CD4-positive, alpha-beta T cell treated with Interleukin-1 beta for 1 hour (primary cell): ENCODE measurements at places on chromosomes 3 and 15.
A peak's percentile ranks its signal among the peaks of the same experiment; 100 is the strongest.

GRCh38 chr15:51244423-51244869, 94.0 kb downstream of the CYP19A1 start:
- no peak for DNase-seq

GRCh38 chr15:59632714-59633113, 21.1 kb downstream of the GCNT3 start:
- DNase-seq = no peak

DNA sequence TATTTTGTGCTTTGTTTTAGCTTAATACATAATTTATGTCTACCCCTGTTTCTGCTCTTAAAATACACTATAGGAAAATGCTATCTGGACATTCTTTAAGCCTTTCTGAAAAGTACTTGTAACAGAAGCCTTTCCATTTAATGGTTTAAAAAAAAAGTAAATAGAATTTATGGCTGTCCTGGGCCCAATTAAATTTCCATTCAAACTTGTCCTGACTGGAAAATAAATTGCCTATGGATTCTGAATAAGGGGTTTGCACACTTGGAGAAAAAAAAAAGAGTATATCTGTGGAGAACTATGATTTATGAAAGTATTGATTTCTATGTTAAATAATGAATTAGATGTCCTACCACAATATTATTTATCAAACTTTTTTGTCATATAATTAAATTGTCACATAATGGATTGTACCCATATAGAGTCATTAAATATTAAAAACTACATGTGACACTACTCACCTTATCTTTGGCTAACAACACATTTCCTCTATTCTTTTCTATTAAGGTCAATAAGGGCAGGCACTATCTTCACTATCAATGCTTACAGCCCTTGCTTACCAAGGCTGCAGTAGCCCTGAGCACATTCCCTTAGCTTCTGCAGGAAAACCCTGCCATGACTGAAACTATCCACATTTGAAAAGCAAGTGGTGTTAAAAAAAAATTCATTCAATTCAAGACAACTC, 396.1 kb upstream of the ROBO2 start:
- no peak for DNase-seq

GRCh38 chr15:27873039-27873438, 226.1 kb downstream of the OCA2 start:
- no peak for DNase-seq

- no peak for DNase-seq
Observed at GRCh38 chr3:184822081-184822480, 10.1 kb downstream of the VPS8 start.

- DNase-seq = no peak
Observed at GRCh38 chr3:42773409-42773751, 327 bp upstream of the CCDC13 start.

GRCh38 chr15:50077651-50078050, 41.4 kb downstream of the ATP8B4 start:
- DNase-seq = no peak

- peak; percentile 71 for DNase-seq
Observed at GRCh38 chr3:101828691-101829436, 20.4 kb upstream of the NFKBIZ start.

DNA sequence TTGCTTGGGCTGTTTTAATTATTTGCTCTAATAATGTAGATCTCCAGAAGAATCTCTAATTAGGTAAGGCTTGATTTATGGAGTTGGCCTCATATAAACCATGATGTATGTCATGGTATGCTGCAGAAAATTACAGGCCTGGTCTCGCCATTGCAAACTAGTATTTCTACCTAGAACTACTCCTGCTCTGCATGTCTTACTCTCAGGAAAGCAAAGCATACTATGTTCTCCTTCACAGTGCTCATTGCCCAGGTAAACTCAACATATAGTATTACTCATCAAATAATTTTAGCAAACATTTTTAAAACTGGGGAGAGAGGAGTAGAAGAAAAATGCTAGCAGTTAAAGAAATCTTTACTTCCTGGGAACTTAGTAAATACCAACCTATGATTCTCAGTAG, 90.7 kb downstream of the FILIP1L start:
- no peak for DNase-seq

GRCh38 chr3:52046186-52046901, 10.0 kb downstream of the DUSP7 start:
- DNase-seq = no peak

DNA sequence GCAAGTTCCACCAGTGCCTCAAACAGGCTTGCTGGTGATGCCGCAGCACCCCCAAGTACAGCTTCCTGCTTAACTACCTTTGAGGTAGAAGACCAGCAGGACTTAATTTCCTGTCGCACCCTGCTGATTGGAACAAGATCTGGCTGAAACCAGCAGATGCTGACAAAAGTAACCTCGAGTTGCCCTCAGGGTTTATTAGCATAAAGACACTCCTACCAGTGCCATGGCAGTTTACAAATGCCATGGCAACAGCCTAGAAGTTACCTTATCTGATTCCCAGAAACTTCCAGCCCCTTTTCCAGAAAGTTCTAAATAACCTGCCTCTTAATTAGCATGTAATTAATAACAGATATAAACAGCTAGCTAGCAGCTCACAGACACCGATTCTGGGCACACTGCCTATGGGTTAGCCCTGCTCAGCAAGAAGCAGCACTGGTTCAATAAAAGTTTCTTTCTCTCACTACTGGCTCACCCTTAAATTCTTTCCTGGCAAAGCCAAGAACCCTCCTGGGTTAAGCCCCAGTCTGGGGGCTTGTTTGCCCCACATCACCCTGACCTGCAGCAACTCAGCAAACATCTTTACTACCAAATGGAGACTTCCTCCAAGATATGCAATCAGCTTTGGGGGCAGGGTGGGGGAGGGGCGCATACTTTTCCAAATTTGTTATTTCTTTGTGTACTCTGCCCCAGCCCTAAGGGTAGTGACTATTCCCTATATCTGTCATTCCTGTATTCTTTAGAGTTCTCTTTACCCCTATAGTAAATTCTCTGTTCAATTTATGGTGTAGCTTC, 54.2 kb downstream of the MAP4 start:
- peak; percentile 45 for DNase-seq

GRCh38 chr3:55333923-55334322, 153.2 kb downstream of the WNT5A start:
- DNase-seq = no peak

DNA sequence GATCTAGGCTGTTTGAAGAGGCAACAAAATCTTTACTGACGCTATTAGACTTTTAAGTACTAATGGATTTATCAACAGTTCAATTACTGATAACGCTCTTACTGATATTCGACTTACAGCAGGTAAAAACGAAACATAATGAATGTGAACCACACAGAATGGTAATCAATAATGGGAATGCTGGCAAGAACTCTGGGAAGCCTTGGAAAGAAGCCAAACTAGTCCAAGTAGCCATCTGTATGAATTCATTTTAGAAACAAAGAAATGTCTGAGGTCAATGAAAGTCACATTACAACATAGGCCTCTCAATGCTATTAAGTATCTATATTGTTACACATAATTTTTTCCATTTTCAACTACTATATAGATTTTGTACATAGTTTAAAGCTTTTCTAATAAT, 130.0 kb downstream of the DMXL2 start:
- no peak for DNase-seq

DNA sequence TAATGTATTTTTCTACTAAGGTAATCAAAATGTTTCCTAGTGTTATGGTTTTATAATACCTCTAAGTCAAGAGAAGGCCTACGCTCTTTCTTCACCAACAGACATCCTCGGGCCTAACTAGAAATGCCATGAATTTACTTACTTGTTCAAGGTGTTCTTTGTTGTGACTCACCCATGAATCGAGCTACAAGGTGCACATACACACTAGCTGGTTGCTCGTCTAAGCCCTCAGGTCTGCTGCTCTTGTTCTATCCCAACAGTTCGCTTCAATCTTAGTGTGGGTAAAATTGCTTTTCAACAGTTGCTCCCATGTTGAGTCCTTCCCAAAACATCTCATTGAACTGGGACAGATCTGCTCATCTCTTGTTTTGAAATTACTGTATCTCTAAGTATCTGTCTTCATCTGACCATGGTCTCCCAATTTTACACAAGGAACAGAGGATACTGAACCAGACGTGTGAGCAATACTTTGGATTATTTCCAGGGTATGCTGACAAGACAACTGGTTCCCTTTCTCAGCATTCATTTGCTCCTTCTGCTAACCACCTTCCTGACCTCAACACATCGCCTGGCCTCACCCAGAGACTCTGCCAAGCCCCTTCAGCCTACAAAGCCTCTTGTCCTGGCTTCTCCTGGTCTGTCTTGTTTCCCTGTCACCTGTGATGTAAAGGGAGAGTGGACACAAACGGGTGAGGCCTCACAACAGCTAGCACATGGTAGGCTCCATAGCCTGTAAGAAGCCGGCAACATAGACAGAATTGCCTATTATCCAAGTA, 84.2 kb downstream of the NEDD4 start:
- no peak for DNase-seq

DNA sequence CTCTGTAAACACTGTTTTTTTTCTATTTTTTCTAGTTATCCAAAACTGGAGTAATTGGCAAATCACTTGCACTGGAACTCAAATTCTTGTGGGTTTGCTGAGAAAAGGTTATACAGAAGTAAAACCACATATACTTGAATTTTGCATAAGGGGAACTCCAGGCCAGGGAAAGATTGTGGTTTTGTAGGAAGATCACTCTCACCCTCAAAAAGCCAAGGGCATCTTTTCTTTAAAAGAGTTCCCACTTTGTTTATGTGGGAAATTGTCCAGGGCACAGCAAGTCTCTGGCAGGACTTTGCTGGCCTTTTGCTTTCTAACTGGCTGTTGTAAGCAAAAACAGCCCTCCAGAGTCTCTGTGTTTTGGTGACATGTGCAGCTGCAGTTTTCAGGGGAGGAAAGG, 340.3 kb upstream of the RBMS3 start:
- DNase-seq = no peak

- no peak for DNase-seq
Observed at GRCh38 chr3:18122264-18122663, 302.9 kb downstream of the SATB1 start.

- DNase-seq = no peak
Observed at GRCh38 chr15:70202756-70203155, 105.0 kb upstream of the TLE3 start.

- no peak for DNase-seq
Observed at GRCh38 chr3:155619118-155619915, 125.6 kb downstream of the PLCH1 start.

- no peak for DNase-seq
Observed at GRCh38 chr3:124862006-124862405, 25.2 kb downstream of the ITGB5 start.

DNA sequence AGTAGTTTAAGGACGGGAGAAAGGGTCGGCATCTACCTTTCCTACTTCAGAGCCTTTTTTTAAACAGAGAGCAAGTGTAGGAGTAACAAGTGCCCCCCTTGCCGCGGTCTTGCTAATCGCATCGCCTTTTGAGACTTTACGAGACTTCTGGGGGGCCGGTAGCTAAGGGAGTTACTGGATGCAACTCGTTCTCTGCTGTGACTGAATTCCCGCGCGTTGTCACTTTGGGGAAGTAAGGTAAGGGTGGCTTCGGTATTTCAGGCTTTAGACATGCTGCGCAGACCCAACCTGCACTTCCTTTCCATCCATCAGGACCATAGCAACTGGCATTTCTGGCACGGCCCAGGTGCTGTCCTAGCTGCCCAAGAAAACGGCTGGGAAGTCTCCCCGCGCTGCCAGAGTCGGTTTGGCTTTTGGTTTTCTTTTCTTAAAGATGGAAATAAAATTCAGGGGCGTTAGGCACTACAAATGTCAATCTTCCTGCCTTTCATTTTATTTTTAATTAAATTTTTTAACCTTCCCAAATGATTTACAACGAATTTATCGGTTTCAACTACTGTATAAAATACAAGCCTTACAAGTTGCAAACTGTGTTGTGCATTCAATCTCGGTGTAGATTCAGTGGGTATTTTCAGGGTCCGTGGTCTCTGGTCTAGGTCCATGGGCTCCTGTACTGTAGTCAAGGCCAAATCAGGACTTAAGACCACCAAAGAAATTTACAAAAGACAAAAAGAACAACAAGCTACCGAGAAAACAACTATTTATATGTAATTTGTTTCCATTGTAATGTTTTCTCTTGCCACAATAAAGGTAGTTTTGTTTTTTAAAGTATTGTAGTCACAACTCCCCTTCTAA, 3.5 kb downstream of the MECOM start:
- no peak for DNase-seq

DNA sequence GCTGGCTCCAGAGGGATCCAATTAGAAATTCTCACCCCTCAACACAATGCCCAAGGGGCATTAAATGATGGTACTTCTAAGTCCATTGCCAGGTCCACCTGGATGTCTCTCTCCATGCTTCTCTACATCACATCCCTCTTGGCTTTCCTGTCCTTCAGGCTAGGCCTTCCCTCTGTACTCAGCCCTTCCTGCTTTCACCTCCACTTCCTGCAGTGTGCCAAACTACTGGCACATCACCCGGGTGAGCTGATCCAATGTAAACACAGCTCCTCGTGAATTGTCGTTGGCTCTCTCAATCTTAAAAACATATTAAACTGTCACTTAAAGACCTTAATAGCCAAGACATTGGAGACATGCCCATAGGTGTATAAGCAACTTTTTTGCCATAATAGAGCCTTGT, 4.0 kb downstream of the LMCD1 start:
- no peak for DNase-seq

DNA sequence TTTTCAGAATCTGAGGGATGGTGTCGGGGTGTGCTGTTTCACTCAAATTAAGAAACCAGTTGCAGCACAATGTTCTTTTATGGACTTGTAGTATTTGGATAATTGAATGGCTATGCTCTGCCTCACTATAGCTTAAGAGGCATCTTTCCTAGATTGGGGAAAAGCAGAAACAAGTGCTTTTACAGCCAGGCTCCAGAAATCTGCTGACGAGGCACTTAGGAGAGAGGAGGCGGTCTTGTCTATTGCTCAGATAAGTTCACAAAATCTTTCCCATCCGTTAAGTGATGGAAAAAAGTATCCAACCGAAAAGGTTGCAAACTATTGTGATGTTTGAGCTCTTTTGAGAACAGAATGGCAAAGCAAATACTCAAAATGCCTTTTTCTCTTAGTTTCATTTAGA, 336.1 kb upstream of the RARB start:
- no peak for DNase-seq

- DNase-seq = no peak
Observed at GRCh38 chr3:29281344-29282241, 722 bp downstream of the RBMS3 start.

DNA sequence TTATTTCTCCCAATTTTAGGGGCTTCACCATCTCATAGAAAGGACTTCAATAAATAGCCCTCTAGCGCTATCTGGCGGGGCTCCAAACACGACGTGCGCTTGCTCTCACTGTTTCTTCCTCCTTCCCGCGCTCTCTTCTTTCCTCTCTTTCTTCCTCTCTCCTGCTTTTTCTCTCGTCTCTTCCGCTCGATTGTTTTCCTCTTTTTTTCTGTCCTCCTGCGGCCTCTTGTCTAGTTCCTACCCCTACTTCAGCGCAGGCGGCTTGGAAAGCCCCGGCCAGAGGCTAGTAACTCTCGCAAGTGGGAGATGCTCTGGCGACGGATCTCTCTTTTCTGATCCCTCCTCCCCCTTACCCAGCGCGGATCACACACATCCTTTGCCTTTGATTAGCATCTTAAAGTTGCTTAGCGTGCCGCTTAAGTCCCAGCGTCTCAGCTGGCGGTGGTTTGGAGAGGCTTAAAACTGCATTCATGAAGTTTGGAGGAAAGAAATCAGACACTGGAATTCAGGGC, 6.2 kb upstream of the MEIS2 start:
- no peak for DNase-seq

- no peak for DNase-seq
Observed at GRCh38 chr3:108525971-108526370, 15.6 kb upstream of the MYH15 start.

GRCh38 chr3:187639927-187640568, 30.1 kb downstream of the SST start:
- no peak for DNase-seq

- no peak for DNase-seq
Observed at GRCh38 chr3:81931265-81932251, 170.1 kb upstream of the GBE1 start.

GRCh38 chr3:12138044-12138443, 20.7 kb downstream of the TIMP4 start:
- DNase-seq = no peak
